ENCODE measurements at places on chromosomes 7 and 10.

GRCh38 chr10:120684226-120684625 lies 166.9 kb upstream of the WDR11 start:
- DNase-seq: no peak

DNA sequence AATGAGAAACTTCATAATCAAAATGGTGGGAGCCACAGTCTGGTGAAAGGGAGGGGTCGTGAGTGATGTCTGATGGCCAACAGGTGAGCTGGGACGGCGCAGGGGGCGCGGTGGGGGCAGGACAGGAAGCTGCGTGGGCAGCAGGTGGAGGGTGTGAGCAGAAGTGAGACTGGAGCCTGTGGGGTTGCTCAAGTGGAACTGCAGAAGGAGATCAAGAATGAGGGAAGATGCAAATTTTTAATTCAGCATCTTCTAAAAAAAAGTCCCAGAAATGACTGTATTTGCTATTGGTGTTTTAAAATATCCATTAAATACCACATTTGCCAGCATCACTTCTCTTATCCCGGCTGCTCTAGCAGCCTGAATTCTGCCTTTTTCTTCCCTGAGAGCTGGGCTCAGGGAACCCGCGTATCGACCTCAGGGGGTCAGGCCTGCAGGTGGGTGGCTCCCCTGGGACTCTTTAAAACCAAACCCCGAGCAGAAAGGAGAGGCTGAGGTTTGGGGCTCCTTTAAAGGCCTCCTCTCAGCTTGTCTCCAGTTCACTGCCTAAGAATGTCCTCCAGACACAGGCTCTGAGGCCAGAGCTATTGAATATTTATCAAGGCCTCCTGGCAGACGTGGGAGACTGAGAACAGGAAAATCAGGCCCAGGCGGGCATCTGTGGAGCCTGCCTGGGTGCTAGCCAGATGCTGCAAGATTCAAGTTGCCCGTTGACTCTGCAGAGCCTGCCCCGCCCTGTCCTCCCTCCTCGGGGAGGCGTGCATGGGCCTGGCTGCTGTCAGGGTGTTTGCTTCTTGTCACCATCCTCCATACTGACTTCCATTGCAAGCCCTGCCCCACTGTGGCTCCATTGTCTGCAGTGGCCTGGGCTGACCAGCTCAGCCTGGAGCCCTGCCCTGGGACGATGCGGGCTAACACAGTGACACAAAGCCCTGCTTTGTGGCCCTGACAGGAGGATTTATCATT lies 53.9 kb downstream of the SYPL1 start:
- no peak for DNase-seq

- DNase-seq: no peak
Observed at GRCh38 chr10:103795634-103796270, 59.6 kb downstream of the SH3PXD2A start.

DNA sequence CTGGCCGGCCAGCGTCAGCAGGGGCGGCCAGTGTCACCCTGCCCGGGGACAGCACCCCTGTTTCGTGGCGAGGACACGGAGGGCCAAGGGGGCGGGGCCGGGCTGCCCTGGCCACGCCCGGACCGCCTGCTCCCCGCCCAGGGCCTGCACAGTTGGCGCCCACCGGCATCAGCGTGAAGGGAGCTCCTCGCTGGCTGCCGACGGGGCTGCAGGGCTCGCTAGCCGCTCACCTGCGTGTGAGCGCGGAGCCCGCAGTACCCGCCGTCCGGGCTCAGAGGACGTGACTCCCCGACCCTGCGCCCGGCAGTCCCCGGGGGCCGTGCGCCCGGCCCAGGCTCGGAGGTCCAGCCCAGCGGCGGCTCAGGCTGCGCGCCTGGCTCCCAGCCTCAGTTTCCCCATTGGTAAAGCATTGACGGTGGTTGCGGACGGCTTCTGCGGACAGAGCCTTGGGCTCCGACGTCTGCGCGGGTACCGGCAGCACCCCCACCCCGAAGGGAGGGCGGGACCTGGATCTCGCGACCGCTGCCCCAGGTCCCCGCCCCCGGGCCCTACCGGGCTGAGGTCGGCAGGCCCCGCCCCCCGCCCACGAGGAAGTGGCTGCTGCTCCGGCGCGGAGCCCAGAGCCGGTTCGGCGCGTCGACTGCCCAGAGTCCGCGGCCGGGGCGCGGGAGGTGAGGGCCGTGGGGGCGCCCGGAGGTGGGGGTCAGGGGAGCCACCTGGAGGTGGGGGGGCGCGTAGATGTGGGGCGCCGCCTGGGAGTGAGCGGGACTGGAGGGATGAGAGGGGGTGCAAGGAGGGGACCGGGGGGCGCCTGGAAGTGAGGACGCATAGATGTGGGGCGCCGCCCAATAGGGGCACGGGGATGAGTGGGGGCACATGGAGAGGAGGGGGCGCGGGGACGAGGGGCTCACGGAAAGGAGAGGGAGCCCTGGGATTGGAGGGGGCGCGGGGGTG lies at the start of gene ARPC1B:
TSS of gene ARPC1B (plus strand) at position 620 of the 954 bp plus-strand sequence. CDS start 10,985 bp downstream, outside the sequence.
- no peak for DNase-seq

- no peak for DNase-seq
Observed at GRCh38 chr7:103821092-103821491, 168.4 kb downstream of the RELN start.

DNA sequence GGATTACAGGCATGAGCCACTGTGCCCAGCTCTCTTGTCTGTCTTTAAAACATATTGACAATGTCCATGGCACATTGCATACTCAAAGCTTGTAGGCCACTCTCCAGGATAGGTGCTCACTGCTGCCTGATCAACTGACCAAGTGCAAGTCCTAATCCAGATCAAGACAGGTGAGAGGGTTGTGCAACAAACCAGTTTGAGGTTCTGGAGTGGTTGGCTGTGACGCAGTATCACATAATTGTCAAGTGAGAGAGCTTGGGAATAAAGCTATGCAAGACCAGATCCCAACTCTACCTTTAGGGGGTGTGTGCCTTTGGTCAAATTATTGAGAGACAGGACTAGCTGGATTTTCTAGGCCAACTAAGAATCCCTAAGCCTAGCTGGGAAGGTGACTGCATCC lies 43.0 kb upstream of the OPN4 start:
- no peak for DNase-seq

DNA sequence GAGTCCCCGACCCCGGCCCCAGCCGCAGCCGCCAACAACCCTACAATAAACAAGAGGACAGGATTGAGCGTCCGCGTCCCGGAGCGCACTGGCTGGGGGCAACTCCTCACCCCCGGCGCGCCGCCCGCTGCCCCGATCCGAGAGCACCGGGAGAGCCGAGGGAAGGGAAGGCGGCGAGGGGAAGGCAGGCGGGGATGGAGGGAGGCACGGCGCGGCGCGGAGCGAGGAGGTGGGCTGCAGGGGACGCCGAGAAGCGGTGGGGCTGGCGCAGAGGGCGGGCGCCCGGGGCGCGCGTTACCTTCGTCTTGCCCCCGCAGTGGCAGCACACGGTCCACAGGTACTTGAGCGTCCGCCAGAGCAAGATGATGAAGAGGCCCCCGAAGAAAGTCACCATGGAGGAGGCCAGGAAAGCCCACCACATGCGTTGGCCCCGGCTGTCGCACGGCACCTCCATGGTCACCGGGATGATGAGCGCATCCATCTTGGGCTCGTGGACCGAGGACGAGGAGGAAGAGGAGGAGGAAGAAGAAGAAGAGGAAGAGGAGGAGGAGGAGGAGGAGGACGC lies 559 bp downstream of the KCNMA1 start:
- DNase-seq: no peak

GRCh38 chr10:96829029-96829773 lies 2.9 kb upstream of the LCOR start:
- no peak for DNase-seq

- no peak for DNase-seq
Observed at GRCh38 chr7:90842430-90842788, 246.3 kb downstream of the CDK14 start.

- no peak for DNase-seq
Observed at GRCh38 chr10:78910021-78910420, 158.7 kb upstream of the ZMIZ1 start.

DNA sequence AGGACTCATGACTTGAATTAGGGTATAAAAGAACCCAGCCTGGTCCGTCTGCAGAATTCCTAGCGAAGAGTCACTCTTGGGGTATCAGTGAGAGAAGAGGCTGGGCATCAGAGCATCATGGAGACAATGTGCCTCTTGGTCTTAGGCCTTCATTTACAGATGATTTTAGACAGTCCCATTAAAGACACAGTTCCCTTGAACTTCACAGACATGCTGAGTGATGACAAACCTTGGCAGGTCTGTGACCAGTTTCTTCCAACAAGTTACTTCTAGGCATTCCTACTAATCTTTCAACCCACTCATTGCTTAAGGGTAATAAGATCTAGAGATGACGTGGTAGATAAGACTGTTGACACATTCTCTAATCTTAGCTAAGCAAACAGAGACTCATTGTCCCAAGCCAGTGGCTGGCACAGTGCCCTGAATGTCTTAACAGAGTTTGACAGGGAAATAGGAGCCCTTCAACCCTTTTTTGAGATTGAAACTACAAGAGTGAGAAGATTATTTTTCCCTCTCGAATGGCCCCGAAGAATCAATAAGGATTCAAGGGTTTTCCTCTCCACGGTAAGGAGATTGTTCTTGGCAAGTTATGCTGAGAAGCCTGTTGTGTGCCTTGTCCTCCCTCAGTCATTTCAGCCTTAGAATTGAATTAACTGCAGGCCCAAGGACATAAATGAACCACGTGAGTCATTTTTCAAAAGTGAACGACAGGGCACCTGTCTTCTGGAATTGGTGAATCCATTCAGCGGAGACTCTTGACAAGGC lies 281.1 kb downstream of the CCDC3 start:
- peak; percentile 95 for DNase-seq

DNA sequence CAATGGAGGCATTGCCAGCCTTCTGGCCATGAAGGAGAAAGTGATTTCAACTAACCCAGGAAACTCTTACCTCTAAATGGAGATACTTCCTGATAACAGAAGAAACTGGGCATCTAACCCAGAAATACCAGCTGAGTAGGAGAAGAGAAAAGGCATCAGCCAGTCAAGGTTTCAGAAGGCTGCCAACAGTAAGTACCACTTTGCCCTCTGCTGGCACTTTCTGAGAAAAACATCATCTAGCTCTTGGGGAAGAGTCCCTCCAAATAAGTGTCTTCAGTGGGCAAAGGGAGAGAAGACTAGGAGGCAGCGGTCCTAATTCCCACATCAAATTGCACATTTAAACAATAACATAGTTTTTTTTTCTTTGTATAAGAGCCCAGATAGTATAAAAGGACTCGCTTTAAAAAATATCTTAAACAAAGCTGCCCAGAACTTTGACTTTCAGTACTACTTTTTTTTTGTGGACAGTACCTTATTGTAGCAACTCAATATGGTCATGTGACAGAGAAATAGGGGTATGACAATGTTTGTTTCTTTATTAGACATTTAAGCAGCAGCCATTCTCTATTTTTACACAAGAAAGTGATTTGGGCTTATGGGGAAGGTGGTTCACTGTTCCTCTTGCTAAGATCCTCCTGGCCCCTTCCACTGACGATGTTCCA lies 157.3 kb downstream of the CTTNBP2 start:
- peak; percentile 26 for DNase-seq

DNA sequence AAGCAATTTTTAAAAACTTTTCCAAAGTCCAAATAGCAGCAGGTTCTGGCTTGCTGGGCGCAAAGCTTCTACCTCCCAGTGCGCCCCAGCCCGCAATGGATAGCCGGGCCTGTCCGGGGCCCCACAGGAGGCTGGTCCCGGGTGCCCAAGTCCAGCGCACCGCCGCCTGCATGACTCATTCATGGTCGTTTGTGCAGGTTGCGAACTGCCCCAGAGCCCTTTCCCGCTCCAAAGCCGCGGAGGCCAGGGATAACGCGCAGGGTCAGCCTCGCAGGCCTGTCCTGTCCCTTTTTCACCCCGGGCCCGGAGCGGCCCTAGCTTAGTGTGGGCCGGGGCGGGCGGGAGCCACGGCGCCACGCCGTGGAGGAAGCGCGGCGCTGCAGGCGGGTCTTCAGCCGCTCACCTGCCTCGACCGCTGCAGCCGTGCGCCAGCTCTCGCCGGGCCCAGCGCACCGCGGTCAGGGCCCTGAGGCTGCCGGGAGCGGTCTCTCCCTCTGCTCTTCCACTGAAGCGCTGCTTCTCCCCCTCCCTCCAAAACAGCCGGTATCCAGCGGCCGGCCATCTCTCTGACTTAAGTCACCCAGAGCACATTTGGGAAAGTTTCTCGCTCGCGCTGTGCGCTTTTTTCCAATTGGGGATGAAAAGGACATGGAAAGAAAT lies 1.7 kb upstream of the EGR2 start:
- DNase-seq: no peak

DNA sequence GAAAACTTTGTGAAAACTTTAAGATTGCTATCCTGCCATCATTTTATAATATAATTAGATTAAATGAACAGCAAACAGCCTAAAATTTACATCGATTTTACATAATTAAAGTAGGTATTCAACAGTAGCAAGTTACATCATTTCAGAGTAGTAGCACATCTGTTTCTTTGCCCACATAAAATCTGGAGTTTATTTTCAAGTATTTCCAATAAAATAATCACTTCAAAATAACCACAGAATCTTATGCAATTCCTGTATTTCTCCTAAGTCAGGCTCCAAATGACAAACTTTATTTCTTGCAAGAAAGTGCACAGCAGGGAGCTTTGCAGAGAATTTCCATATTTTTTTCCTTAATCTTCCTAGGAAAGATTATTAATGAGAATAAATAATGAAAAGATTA lies 82.6 kb downstream of the CUBN start:
- no peak for DNase-seq

DNA sequence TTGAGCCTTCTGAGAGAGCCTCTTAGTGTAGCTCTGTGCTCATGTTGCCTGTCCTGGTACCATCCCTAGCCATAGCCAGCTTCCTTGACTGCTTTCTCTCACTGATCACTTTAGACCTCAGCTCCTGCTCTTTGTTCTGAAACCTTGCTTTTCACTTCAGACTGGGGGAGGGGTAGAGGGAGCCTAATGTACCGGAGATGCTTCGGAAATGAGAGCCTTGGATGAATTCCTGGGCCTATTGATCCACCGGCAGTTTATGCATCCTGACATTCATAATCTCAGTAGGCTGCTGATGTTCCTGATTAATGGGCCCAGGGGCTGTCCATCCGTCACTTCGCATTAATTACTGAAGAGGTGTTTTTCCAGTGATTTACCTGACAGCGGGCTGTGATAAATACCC lies 38.8 kb downstream of the R3HCC1L start:
- no peak for DNase-seq

GRCh38 chr7:57256637-57257375 lies 124.6 kb upstream of the ZNF479 start:
- DNase-seq: no peak

- DNase-seq: no peak
Observed at GRCh38 chr7:148882192-148882591, 1.9 kb downstream of the EZH2 start.

DNA sequence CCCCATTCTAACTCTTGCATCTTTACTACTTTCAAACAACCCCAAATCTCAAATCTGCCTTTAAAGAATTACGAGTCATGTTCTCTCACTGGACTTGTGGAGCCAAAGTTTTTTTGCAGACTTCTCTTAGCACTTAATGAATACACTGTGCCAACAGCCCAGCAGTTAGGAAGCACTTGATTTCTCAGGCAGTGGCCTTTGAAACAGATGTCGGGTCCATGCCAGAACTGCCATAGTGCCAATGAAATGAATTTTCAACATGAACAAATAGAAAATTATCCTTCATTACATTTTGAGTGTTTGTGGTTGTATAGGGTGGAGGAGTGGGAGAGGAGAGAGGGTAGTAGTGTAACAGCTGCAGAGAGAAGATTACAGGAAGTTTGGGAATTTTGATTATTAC lies 5.9 kb downstream of the BORCS7 start:
- no peak for DNase-seq

- DNase-seq: no peak
Observed at GRCh38 chr10:125165584-125166573, 5.5 kb upstream of the CTBP2 start.

Data from non-pigmented ciliary epithelial cell (primary cell).